T-helper 9 cell (primary cell): ENCODE measurements at places on chromosomes 7 and 10.

- DNase-seq: no peak
Measured at GRCh38 chr10:29181936-29182335, 106.9 kb upstream of the LYZL1 start.

DNA sequence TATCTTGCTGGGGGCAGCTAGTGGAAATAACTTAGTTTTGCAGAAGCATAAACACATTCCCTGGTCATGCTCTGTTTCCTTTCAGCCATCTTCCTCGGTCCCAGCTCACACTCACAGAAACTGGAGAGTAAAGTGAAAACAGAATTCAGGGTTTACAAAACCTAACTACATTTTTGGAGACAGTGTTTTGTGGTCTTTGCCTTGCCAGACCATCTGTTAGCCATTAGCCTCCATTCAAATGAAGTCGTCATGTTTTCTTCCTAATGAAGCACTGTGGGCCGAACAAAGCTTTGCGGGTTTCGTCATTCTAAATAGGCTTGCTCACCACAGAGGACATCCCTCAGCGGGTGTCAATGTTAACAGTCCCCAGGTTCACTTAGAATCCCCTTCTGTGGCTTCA is 214.6 kb upstream of the TMEM72 start:
- no peak for DNase-seq

DNA sequence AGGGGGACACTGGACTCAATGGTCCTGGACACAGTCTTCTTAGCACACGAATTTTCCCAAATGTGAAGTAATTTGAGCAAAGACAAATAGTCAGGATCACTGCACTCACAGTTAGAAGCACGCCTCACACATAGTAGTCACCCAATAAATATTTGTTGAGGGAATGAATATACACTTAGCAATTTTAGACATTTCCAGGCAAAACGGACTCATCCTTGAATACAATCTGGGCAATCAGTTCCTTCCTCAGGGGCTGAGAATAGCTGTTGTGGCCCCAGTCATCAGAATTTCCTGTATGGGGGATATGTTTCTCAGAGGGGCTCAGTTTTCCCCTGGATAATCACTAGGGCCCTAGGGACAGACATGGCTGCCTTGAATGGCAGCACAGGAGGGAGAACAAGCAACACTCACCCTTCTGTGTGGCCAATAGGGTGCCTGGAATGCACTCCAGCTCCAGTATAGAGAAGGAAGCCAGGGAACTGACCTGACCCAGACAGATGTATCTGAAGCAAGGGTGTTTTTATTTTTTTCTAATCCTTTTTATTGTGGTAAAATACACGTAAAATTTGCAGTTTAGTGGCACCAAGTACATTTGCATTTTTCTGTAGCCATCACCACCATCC is 282.7 kb upstream of the ZNF32 start:
- DNase-seq: no peak

- DNase-seq: no peak
Measured at GRCh38 chr7:131498237-131498885, 58.1 kb downstream of the PODXL start.

DNA sequence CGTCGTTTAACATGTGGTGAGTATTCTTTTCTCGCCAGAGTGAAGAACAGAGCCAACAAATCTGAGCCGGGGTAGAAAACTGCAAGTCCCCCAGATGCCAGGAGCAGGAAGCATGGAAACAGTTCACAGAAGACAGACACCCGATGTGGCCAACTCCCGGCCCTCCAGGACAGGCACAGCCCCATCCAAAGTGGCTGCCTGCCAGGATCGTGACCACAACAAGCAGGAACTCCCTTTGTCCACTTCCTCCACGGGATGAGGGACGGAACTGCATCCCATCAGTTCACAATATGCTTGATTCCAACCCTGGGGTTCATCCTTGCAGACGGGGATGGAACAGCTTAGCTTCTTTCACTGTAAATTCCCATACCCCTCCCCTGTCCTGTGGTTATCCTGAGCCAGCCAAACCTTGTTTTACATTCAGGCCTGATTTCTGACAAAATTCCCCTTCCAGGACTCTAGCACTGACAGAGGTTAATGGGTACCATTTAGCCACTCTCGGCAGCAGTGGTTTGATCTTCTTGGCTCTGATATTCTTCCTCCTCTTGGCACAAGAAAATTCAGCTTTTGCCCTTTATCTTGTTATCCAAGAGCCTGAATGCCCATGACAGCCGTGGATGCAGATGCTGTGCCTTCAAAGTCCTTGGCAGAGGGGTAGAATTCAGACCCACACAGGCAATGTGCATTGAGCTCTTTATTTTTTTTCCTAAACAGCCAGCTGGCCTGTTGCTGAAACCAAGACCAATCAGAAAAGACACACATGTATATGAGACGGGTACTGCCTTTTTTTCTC is 105.5 kb upstream of the FAM204A start:
- no peak for DNase-seq

DNA sequence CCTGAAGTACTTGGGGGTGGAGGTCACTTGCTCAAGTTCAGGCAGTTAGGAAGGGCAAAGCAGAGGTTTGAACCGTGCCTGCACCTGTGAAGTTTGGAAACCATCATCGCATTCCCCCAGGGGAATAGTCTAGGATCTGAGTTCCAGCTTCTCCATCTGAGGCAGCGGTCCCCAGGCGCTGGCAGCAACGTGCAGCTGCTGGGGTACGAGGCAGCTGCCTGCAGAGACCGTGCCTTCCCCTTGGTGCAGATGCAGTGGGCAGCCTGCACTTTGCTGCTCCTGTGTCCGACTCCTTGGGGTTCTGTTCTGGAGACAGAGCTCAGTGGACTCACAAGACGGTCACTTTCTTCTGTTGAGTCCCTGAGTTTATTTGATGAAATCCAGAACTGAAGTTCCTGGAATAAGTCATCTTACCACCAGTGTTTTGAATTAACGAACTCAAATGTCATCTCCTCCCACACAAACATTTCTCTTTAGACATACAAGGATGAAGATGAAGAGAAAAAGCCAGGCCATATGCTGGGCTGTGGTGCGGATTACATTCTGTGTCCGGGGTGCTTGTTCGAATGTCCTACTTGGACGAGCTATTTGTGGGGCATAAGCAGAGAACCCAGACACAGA is 19.9 kb upstream of the GIMAP8 start:
- DNase-seq: no peak

DNA sequence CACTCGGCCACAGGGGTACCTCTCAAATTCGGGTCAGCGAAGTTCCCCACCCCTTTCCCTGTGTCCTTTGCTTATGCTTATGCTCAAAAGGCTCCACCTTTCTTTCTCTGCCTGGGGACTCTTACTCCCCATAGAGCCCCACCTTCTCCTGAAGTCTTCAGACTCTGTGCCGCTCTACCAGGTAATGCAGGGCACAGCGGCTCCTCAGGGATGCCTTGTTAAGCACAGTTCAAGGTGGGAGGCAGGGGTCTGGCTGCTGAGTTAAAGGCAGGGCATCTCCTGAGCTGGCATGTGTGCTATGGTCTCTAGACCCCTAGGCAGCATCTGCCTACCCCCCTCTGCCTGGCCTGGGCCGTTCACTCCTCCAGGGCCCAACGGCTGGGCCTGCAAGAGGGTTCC is 3.0 kb upstream of the CXCL12 start:
- DNase-seq: no peak

DNA sequence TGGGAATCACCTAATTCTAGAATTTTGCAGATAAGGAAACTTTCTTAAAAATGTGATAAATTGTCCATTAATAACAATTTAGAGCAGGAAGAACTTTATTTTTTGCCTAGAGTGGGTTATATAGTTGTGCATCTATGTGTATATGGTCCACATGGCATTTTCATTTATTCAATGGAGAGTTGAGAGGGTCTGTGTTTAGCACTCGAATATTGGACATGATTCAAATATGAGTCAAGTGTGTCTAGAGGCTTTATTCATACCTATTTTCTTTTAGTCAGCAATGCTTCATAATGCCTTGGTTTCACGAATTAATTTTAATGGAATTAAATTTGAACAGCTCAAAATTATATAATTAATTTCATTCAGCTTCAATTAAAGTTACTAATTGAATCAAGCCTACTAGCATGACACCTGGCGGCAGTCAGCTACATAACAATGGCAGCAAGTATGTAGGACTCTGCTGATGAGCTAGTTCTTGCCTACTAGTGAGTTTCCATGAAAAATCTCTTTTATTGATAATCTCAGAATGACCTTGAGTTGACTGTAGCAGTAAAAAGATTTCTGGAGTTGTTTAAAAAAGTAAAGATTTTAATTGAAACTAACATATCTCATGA is 17.7 kb downstream of the MDFIC start:
- DNase-seq: peak; percentile 22

- no peak for DNase-seq
Measured at GRCh38 chr7:95871075-95871848, 98.9 kb downstream of the DYNC1I1 start.

- no peak for DNase-seq
Measured at GRCh38 chr10:108633046-108633445, 1290.3 kb downstream of the XPNPEP1 start.

- DNase-seq: no peak
Measured at GRCh38 chr7:19296617-19297016, 151.4 kb upstream of the FERD3L start.
